Activated CD4-positive, alpha-beta memory T cell treated with anti-CD3 and anti-CD28 coated beads, Interleukin-2, amount 10 ng/mL, durations not matched to agents 7 days and 5 days (primary cell): ENCODE measurements at places on chromosomes 16 and 17.

- DNase-seq = no peak
These were observed 6.7 kb downstream of the HSPB9 start for GRCh38 chr17:42129109-42129837.

GRCh38 chr17:36868777-36869176, 68.5 kb upstream of the LHX1 start:
- no peak for DNase-seq

GRCh38 chr16:75230471-75231110, 11.8 kb downstream of the CTRB1 start:
- DNase-seq = no peak

DNA sequence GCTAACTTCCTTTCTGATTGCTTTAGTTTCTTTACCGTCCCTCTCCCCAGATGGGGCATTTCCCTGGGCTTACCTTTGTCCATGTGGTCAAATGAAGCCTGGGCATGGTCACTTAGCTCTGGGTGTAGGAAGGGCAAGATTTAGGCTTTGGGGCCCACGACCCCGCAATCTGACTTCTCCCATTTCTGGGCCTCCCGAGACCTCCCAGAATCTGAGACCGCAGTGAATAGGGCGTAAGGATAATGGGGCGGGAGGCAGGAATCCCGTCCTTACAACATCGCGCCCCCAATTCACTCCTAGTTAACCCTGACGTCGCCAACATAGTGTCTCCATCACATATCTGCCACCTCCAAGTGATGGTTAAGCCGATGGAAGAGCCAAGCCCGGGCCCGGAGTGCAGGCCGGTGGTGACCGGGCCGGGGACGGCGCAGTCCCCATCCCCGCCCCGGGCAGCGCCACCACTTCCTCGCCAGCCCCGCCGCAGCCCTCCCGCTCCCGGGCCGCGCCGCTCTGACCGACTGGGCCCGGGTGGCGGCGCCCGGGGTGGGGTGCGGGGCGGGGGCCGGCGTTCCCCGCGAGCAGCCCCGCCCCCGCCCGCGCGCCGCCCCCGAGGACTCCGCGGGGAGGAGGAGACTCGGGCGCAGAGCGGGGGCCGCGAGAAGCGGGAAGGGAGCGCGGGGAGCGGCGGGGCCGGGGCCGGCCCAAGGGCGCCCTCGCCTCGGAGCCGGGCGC, at the start of gene RHBDL3:
Gene RHBDL3, plus strand, starts transcription at position 641 of the 732 bp plus-strand sequence. CDS start 358 bp downstream, outside the sequence.
- no peak for DNase-seq

- DNase-seq = peak; percentile 34
These were observed 1.1 kb downstream of the GJC1 start for GRCh38 chr17:44828919-44829522.

GRCh38 chr16:56848955-56849689, 15.9 kb upstream of the SLC12A3 start:
- no peak for DNase-seq

DNA sequence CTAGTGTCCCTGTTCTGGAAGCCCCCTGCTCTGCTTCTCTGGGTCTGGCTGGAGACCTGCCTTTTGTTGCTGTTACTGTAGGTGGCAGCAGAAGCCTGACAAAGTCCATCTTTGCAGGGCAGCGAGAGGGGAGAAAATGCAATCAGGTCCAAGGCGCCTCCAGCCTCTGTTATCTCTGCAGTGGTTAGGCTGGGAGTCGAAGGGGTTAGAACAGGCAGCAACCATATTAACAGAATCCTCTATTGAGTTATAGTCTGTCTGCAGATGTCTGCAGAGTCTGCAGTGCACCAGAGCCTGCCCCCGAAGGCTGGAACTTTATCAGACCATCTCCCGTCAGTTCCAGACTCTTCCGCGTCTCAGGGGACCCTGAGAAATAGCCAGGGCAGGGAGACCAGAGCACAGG, 404.9 kb upstream of the EEF2KMT start:
- DNase-seq = no peak

GRCh38 chr17:57104461-57105175, 19.6 kb downstream of the AKAP1 start:
- DNase-seq = no peak

GRCh38 chr17:74330446-74330845, 4.4 kb downstream of the KIF19 start:
- no peak for DNase-seq
